ENCODE measurements at places on chromosomes 4 and X.
A peak's percentile ranks its signal among the peaks of the same experiment; 100 is the strongest.

GRCh38 chr4:55758570-55758969 is 61.0 kb upstream of the EXOC1L start:
- DNase-seq, result no peak

GRCh38 chr4:41257257-41257901 is 651 bp downstream of the UCHL1 start:
- peak; percentile 5 for DNase-seq

DNA sequence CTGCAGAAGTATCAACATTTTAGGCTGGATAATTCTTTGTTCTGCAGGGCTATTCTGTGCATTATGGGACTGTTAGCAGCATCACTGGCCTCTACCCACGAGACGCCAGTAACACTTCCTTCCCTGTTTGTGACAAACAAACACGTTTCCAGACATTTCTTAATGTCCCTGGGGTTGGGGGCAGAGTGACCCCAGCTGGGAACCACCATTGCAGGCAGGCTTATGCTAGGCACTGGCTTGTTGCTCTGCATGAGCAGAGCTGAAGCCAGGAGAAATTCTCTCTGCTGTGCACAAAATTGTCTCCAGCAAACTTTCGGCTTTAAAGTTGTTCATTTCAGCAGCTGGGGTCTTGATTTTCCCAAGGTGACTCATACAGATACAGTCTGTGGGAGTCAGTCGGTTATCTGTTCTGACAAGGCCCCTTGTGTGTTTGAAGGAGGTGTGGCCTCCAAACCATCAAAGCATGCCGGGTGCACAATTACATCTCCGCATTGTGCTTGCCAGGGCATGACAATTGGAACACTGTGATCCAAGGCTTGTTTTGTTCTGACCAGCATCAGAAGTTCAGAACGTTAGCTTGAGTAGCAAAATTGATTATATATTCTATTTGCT is 156.4 kb upstream of the BOD1L1 start:
- DNase-seq, result no peak

- no peak for DNase-seq
Observed at GRCh38 chr4:24796620-24797019, 1.2 kb downstream of the SOD3 start.

DNA sequence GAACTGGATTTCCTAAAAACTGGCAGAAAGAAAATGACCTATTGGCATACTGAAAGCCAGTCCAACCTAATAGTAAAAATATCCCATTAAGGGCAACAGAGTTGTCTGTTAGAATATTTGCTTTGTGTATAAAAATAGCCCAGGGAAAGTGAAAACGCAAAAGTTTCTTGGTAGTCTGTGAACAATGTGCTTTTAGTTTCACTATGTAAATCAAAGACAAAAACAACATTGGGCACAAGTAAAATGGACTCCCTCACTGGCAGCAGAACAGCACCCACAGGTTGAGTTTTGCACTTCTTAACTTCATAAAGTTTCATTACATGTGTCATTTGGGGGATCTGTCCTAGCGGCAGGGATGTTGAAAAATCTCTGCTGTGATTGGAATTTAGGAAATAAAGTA is 4.3 kb upstream of the FGG start:
- no peak for DNase-seq

DNA sequence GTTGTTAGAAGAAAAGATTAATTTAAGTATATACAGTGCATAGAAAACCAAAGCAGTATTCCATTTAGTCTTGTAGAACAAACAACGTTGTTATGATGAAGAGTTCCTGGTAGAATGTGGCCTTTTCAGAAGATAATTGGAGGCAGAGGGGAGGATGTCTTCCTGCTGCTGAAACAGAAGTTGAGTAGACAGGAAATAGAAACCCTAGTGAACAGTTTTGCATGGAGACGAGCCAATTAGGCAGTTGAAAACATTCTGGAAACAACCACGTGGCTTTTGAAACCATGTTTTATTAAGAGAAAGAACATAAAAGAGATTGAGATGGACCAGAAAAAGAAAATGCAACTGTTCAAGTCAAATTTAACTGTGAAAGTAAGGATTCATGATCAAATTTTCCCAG is 325.2 kb downstream of the CAMK2D start:
- no peak for DNase-seq

- DNase-seq, result no peak
Observed at GRCh38 chr4:187179086-187180058, 455.7 kb upstream of the FAT1 start.

GRCh38 chr4:621296-622070 is 3.9 kb upstream of the PDE6B start:
- DNase-seq, result no peak

- no peak for DNase-seq
Observed at GRCh38 chr4:95409127-95409526, 139.6 kb downstream of the UNC5C start.

DNA sequence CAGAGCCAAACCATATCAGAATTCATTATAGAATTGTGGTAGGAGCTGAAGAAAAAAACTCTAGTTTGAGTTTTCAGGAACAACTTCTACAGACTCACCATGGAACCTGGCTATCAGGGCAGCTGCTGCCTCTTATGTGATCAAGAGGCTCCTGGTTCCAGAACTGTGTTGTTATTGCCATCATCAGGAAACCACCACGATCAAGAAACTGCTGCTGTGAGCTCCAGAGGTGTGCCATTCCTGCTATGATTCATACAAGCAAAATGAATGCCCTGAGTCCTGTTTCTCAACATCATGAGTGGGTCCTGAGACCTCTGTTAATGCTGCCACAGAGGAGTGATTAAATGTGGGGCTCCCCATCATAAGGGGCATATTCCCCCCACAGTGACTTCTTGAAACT is 43.7 kb downstream of the TASL start:
- DNase-seq, result no peak

GRCh38 chrX:1224954-1225353 is 12.5 kb upstream of the CRLF2 start:
- DNase-seq, result no peak

DNA sequence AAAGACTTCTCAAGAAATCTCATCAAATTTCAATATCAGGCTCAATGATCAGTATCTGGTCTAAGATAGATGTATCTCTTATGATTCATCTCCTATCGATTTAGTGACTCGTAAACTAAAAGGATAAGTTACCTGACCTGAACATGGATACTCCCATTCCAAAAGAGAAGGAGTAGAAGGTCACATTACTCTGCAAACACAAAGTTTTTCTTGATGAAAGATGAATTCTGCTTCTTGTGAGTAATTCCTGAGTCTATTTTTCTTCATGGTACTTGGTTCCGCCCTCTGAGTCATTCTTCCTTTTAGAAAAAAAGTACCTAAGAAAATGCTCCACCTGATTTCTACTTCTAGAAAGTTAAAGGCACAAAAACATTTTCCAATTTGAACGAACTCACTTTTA is 223.1 kb upstream of the SLIT2 start:
- DNase-seq, result no peak

GRCh38 chr4:111666826-111667360 is 478.4 kb upstream of the FAM241A start:
- no peak for DNase-seq

DNA sequence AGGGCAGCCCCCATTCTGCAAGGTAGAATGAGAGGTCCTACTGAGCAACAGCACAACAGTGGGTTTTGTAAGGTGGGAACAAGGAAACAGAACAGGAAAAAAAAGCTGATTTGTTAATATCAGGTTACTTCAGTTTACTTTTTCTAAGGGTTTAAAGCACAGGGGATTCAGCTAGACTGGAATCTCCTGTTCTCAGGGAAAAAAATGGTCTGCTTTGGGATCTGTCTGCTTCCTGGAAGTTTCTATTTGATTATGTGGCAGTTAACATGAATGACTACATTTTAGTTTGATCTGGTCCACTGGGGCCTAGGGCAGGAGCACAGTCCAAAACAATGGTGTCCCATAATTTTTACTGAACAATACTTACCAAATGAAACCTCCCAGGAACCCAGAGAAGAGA is 104.6 kb downstream of the FBXW7 start:
- DNase-seq, result no peak

DNA sequence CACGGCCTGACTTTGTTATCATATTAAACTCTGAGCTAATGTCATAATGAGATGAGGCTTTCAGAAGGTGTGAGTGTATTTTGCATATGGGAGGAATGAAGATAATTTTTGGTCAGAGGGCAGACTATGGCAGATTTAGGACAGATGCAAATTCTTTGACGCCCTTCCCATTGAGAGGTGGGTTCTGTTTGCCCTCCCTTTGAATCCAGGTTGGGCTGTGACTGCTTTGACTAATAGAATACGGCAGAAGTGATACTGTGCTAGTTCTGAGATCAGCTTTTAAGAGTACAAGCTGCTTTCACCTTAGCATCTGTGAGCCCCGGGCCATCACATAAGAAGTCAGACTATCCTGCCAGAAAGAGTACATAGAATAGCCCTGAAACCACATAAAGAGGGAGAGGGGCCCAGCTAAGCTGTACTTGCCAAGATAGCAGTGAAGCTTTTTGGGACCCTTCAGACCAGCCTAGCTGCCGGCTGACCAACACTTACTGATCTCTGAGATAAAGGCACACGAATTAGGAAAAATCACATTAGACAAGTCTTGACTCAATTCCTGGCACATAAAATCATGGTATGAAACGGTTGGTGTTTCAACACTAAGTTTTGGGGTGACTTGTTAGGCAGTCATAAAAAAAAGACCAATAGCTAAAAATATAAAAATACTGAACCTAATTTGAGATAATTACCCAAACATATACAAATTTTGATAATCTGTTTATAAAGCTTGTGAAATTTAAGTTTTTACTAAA is 166.7 kb upstream of the SH3RF1 start:
- DNase-seq, result no peak

- no peak for DNase-seq
Observed at GRCh38 chr4:185786422-185786821, 25.6 kb downstream of the SORBS2 start.

- DNase-seq, result no peak
Observed at GRCh38 chr4:30727409-30727808, 7.2 kb downstream of the PCDH7 start.

- no peak for DNase-seq
Observed at GRCh38 chr4:161522031-161522430, 641.8 kb downstream of the FSTL5 start.

DNA sequence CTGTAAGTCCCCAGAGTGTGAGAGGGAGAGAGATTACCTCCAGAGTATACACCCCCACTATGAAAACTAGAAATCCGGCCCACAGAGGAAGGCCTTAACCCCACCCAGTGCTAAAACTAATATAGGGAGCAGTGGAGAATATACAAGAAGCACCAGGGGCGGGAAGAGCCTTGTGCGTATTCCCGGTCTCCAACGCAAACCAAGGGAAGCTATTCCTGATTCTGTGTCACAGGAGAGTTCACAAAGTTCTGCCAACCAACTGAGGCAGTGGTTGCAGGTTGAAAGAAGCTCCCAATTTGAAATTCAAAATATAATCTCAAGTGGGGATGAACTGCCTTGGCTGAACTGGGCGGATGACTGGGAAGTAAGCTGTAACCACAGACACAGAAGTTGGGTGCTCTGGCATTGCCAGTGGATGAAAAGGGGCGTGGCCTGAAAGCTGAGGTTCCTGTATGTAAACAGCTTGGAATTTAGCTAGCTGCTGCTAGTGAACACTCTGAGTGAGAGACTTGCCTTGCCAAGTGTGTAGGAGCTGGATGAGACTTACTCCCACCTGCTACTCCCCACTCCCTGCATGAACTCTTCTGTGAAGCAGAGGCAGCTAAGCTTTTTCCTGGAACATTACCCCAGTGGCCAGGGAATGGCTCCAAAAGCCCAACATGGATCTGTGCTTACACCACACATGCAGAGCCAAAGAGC is 32.7 kb downstream of the ELF2 start:
- DNase-seq, result no peak

GRCh38 chrX:151039351-151039750 is 56.2 kb downstream of the HMGB3 start:
- no peak for DNase-seq

DNA sequence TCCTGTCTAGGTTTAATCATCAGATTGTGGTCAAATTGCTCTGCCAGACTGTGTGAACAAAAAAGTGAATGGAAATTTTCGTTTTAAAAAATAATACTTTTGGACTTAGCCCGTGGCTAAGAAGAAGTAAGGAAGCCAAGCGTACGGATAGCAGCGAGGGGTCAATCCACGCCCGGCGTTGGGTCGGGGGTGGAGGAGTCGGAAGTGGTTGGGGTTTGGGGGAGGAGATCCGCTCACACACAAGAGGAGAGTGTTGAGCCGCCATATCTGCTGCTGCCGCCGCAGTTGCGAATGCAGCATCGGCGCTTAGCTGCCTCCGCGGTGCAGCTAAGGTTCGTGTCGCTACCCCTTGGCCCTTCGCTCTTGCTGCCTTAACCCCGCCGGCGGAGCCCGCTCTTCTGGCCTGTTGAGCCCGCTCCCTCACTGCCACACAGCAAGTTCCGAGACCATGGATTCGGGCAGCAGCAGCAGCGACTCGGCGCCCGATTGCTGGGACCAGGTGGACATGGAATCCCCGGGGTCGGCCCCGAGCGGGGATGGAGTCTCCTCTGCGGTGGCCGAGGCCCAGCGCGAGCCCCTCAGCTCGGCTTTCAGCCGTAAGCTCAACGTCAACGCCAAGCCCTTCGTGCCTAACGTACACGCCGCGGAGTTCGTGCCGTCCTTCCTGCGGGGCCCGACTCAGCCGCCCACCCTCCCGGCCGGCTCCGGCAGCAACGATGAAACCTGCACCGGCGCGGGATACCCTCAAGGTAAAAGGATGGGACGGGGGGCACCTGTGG is at the start of gene GSPT2:
Gene GSPT2 (plus strand): TSS at position 264 of the 779 bp plus-strand sequence. CDS start 185 bp downstream, at position 449.
- peak; percentile 33 for DNase-seq

- DNase-seq, result peak; percentile 3
Observed at GRCh38 chrX:84188320-84188834, 378 bp upstream of the RPS6KA6 start.

- no peak for DNase-seq
Observed at GRCh38 chr4:137125011-137125410, 407.3 kb downstream of the PCDH18 start.

DNA sequence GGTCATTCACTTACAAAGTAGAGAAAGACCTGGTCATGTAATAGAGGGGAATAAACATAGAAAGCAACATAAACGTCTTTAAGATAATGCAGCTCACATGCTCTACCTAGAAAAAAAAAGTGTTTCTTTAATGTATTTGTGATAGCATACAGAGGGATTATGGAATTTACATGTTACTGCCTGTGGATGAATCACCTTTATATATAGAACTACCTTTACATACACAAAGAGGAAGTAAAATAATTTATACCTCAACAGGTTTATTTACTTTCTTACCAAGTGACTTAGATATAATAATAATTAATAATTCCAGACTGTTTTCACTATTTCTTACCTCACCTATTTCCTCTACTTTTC is 81.5 kb downstream of the PPP3CA start:
- DNase-seq, result no peak

- DNase-seq, result no peak
Observed at GRCh38 chr4:48343551-48343950, 2.2 kb downstream of the SLAIN2 start.
